ENCODE measurements at places on chromosomes 6 and 20.

DNA sequence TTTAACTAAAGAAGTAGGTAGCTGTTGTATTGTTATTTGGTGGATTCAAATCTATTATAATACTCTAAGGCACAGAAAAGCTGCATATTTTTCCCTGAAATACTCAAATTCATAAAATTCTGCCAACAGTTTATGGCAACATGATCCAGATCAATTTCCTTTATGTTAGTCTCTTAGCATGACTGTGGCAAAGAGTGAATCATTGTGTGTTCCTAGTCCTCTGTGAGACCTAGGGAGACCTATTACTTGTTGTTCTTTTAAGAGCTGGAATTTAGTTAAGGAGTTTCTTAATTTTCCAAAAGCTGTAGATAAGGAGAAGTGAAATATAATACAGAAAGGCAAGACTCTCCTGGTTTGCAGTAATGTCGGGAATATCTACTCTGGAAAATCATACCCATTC, 149.6 kb downstream of the RIMS1 start:
- no peak for DNase-seq

GRCh38 chr6:30507849-30508827, 18.8 kb downstream of the HLA-E start:
- DNase-seq = no peak

GRCh38 chr6:24273096-24273870, 84.6 kb downstream of the DCDC2 start:
- DNase-seq = no peak

- peak; percentile 63 for DNase-seq
Observed at GRCh38 chr6:149493761-149494320, 9.0 kb upstream of the ZC3H12D start.

- no peak for DNase-seq
Observed at GRCh38 chr20:59175002-59175401, 11.4 kb downstream of the ZNF831 start.

- DNase-seq = no peak
Observed at GRCh38 chr6:116244284-116244683, 9.6 kb downstream of the TSPYL4 start.

DNA sequence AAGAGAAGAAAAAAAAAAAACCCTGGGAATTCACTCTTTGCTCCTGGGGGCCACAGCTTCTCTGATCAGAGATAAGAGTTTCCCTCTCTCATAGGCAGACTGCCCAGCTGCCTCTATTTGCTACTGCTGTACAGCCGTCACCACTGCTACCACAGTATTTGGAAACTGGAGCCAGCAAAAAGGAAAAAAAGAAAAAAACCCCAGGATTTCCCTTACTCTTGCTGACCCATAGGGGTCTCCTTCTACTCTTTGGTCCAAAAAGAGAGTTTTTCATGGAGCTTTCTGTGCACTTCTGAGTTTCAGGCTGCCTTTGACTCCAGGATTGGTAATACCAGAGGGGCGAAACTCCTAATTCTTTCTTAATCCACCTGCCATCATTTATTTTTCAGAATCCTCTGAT, 89.7 kb downstream of the MDGA1 start:
- DNase-seq = no peak

DNA sequence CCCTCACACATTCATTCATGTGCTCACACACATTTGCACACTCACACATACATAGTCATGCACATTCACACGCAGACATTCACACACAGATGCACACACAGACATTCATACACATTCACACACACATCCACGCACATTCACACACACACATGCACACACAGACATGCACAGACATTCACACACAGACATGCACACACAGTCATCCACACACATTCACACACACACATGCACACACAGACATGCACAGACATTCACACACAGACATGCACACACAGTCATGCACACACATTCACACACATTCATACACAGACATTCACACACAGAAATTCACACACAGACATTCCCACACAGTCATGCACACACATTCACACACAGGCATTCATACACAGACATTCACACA, 147.3 kb downstream of the PACRG start:
- no peak for DNase-seq

DNA sequence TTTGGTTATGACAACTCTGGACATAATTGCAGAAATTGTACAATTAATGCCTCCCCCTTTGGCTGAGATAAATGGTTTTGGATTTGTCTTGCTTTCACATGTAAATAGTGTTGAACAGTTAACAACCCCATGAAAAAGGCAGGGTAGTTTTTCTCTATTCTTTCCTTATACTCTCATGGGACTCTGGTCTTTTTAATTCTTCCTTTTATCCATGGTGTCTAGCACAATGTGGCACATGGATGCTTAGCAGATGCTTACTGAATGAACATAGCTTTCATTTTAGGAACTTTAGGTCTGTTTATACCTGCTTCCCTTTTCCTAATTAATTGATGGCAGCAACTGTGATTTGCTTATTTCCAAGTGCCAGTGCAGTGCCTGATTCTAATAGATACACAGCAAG, 75.6 kb downstream of the NCOA3 start:
- no peak for DNase-seq
